ENCODE measurements at places on chromosomes 3 and 15.

GRCh38 chr3:194261581-194262063, 89.5 kb downstream of the CPN2 start:
- no peak for DNase-seq

- no peak for DNase-seq
These were observed 947.3 kb downstream of the ROBO1 start for GRCh38 chr3:78820542-78820941.

- DNase-seq: peak; percentile 44
These were observed 98.0 kb upstream of the TLE3 start for GRCh38 chr15:70195587-70196305.

DNA sequence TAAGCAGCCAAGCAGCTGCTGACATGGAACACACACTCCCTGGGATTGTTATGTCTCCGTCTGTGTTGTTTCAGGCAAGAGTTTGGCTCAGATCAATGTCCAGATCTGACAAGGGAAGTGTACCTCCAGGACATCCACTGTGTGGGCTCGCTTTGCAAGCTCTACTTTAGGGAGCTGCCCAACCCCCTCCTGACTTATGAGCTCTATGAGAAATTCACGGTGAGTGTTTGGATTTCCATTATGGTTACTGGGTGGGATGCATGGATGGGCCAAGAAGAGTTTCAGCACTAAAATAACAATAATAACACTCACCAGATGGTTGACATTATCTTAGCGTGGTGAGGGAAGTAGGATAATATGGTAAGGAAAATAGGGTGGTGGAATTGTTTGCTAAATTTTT, 74.1 kb downstream of the ARHGAP31 start:
- peak; percentile 15 for DNase-seq

DNA sequence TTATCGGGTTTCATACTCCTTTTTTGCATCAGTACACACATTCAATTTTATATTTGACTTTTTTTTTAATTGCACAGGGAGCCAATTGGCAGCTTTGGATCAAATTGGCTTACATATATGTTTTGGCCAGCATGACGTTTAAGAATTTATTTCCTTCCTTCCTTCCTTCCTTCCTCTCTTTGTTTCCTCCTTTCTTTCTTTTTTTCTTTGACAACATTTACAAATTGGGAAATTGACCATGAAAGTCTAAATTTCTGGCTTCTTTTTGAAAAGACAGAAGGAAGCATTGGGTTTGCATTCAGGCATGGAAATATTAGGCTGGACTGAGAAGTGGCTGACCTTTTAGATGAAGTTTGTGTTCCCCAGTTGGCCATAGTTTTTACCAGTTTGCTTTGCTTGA, 103.4 kb upstream of the IGSF10 start:
- no peak for DNase-seq

- DNase-seq: no peak
These were observed 25.0 kb upstream of the BFSP2 start for GRCh38 chr3:133374708-133375402.

GRCh38 chr3:32484436-32484835, 18.2 kb downstream of the CMTM6 start:
- DNase-seq: no peak

- no peak for DNase-seq
These were observed 12.6 kb downstream of the ETV5 start for GRCh38 chr3:186096290-186096689.

DNA sequence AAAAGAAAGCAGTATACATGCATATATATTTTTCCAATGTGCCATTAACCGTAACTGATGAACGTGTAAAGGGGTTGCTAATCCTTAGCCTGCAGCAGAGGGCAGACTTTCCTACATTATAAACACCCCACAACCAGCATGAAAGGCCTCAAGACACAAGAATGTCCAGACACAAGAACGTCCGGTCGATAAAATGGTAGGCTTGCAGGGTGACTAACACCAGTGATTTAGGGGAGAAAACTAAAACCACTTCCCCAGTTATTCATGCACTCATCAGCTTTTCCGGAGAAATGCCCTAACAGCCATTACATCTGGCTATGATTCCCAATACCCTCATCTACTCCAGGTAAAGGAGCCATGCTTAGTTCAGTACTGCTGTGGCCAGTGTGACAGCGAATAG, 57.4 kb downstream of the LRTM1 start:
- DNase-seq: peak; percentile 79

- no peak for DNase-seq
These were observed 309.4 kb downstream of the ULK4 start for GRCh38 chr3:41652506-41652905.

DNA sequence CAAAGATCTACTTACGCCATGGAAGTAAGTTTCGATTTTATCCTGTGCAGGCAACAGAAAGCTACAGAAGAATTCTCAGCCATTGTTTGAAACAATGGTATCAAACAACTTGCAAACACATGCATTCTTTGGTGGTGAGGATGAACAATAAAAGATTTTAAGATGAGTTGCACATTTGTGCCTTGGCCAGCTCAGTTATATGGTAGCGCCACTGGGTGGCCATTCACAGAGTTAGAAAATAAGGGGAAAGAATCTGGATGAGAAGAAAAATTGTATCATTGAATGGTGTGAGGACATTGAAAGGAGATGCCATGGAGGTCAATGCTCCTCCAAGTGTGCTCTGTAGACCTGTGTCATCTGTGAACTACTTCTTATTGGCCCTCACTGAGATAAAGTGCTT, 11.6 kb downstream of the CADPS start:
- DNase-seq: no peak

DNA sequence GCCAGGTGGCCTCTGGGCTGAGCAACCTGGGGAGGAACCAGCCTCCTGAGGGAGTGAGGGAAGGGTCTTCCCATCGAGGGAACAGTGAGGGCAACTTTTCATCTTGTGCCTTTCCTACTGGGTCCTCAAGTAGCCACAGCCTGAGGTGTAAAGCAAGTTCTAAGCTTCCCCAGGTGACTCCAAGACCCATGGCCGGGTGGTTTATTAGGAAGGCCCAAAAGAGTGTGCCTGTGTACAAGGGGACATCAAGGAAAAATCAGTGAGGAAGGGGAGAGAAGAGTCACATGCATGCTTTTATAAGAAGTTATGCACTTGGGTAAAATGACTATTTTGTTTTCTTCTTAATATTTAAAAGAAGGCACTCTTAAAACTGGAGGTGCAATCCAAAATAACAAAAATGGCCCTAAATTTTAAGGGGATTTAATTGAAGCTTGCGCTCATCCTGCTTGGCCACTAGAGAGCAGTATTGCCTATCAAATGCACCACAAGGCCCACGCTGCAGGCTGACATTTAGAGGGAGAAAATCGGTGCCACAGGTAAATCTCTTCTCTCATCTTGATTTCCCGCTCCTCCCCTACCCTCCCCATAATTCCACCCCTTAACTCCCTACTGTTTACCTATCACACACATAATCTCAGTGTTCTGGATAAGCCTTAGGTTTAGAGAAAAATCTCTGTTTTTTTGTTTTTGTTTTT, 6.7 kb downstream of the NANOGP8 start:
- DNase-seq: peak; percentile 36

GRCh38 chr15:90360746-90361145, 8.7 kb downstream of the ZNF774 start:
- no peak for DNase-seq

GRCh38 chr3:157566596-157566995, 63.4 kb upstream of the VEPH1 start:
- no peak for DNase-seq

GRCh38 chr3:15041950-15042349, 23.2 kb downstream of the MRPS25 start:
- DNase-seq: no peak

GRCh38 chr15:70098461-70099166, 897 bp upstream of the TLE3 start:
- no peak for DNase-seq

DNA sequence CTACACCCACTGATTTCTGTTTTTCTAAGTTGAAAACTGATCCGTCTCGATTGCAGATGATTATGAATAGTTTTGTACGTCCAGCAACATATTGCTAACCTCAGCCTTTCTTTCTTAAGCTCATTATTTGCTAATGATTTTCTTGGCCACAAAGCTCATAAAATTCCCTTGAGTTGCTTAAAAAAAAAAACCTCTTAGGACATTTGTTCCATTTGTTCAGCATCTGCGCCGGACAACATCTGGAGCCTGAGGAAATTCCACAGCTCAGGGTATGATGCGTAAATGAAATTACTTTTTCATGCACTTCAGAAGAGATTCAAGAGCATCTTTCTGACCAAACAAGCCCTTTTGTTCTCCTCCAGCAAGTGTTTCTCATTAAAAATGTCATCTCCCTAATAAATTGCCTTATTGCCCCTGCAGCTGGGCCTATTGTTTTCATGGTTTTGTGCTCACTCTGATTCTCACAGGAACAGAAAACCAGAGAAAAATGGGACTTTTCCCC, 249.1 kb upstream of the MCTP2 start:
- no peak for DNase-seq

DNA sequence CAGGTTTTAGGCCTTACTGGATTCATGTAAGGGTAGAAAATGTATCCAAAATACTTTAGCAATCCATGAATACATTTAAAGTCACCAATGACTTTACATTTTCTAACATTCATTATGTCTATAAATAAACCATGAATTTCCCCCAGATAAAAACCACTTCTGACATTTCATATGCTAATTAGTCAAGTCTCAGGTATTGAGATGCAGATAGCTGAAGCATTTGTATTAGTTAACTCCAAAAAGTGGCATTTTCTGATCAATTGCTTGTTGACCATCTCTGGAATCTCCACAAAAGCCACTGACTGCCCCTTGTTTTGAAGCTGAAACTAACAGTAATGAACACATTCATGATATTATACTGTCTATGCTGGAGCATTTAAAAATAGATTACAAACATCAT, 68.4 kb upstream of the RAP2B start:
- DNase-seq: no peak

DNA sequence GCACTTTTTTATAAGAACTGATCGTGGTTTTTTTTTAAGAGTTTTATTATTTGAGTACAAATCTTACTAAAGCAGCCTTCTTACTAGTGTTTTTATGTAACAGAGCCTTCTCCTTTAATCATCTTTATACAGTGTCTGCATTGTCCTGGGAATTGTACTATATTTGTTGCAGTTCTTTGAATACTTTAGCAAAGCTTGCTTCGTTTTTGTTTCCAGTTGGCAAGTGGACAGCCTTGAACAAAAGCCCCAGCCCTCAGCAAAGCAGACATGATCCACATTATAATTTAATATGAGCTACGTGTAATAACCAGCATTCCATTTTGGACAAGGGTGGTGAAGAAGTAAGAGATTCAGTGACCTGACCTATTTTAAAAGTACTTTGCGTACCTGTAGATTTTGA, 112.2 kb upstream of the FLNB start:
- no peak for DNase-seq

DNA sequence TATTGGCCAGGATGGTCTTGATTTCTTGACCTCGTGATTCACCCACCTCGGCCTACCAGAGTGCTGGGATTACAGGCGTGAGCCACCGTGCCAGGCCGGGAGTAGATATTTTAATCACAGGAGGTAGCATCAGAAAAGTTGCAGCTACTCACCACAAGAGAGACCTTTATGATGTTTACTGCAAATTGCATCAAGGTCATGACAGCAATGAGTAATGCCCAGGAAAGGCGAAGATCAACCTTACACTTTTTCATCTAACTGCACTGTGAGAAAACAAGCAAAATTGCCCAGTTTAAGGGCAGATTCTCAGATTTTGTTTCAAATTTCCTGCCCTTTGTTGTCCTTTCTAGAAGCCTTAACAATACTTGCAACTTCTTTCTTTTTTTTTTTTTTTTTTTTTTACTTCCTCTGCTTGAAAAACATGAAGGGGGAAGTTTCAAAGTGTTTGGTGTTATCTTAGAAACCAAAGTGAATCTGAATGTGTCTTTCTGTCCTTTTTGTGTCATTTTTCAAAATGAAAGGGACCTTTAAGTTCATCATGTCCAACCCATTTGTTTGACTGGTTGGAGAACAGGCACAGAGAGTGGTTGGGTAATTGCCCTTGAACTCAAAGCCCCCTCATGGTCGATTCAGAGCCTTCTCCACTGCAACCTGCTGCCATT, 25.0 kb downstream of the TGFBR2 start:
- no peak for DNase-seq
